NCI-H774 (cell line): ENCODE measurements at places on chromosomes 5 and 9.

DNA sequence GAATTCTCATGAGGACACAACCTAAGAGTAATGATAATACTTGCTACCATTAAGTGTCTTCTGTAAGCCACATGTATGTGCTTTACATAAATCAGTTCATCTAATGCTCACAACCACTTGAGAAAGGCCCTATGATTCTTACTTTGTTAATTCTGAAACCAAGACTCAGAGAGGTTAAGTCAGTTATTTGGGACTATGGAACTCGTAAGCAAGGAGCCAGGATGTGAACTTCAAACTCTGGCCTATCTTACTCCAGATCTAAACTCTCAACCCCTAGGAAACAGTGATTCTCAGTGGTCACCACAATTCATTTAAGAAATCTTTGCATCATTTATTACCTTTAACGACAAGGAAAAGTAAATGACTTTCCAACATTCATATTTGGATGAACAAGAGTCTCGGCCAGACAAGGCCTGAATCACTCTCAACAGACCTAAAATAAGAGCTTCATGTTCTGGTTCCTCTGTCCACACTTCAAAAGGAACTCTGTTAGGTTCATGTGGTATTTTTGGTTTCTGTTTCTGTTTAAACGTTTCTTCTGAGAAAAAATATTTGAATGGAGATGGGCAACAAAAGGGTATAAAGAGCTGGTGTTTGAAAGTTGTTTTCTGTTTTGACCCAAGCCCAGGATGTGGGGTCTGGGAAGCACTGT, 104.8 kb downstream of the LPAR1 start:
- no peak for DNase-seq

GRCh38 chr5:158127536-158127935, 268.6 kb upstream of the CLINT1 start:
- DNase-seq: no peak

GRCh38 chr5:122871661-122872060, 26.2 kb downstream of the SNX24 start:
- no peak for DNase-seq

GRCh38 chr9:78927099-78927940, 630.4 kb downstream of the PSAT1 start:
- no peak for DNase-seq

DNA sequence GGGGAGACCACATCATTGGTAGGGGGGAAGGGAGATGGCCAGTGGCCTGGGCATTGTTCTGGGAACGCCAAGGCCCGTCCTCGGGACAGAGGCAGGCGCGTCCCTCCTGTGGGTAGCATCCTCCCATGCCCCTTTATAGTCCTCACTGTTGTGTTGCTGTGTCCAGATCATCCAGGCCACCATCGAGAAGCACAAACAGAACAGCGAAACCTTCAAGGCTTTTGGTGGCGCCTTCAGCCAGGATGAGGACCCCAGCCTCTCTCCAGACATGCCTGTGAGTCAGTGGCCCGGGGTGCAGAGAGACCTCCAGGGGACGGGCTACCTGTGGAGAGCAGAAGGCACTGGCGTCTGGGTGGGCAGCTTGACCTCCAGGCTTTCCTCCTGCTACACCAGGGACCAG, 38.4 kb upstream of the SUSD3 start:
- DNase-seq: no peak

DNA sequence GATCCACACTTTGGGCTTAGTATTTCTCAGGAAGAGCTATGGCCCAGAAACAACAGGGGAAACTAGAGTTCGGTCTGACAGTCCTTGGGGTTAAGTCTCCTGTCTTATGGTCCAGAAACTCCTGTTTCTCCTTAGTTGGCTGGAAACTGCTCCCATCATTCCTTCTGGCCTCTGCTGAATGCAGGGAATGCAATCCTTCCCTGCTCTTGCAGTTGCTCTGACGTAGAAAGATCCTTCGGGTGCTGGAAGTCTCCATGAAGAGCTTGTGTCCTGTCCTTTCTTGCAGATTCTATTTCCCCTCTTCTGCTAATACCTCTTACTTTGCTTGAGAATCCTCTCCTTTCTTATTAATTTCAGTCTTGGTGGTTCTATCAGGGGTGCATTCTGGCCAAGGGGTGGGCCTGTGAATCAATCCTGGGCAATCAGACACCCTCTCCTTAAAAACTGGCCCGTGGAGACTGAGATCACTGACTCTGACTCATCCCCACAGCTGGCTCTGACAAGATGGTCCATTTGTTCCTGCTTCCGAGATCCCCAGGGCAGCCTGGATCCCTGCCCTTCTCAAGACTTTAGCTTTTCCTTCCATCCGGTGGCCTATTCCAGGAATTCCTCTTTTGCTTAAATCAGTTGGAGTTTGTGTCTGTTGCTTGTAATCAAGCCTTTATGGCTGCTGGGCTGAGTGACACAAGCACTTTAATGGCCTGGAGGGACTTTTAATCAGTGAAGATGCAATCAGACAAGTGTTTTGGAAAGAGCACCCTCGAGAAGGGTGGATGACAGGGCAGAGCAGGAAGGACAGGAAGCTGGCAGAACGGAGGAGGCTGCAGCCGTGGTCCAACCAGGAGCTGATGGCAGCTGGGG, 23.7 kb downstream of the PTGS1 start:
- DNase-seq: no peak

DNA sequence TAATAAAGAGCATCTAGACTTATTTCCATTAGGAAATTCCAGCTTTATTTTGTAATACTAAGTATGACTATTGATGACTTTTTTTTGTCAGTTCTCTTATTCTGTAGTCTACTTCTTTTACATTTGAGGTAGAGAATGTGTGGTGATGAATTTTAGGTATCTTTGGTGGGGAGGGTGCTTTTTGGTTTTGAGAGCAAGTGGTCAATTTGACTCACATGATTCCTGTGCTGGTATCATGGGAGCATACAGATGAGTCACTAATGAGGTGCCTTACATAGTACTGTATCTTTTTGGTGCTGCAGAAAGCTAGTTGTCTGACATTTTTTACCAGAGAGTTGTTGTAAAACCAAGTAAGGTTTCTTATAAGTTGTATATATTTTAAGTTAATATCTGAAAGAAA, 35.3 kb downstream of the ERBIN start:
- no peak for DNase-seq

DNA sequence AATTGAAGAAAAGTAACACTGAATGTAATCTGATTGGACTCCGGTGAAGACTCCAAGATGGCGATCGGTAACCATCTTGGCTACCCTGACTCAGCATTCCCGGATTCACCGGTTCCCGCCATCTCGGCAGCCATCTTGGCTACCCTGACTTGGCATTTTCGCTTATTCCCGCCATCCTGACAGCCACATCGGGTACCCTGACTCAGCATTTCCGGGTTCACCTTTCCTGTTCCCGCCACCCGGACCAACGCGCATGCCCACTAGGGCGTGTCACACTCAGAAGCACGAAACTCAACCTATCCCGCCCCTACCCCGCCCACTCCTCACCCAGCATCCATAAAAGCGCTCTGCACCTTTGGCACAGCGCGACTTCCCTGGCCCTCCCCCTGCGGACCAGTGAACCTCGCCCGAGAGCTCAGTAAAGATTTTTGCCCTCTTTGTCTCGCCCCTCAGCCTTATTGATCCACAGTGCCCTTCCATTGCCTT, 17.2 kb downstream of the SPTLC1 start:
- no peak for DNase-seq

GRCh38 chr5:574906-575305, 37.2 kb upstream of the CEP72 start:
- no peak for DNase-seq

GRCh38 chr5:35884773-35885172, 28.1 kb downstream of the IL7R start:
- no peak for DNase-seq

DNA sequence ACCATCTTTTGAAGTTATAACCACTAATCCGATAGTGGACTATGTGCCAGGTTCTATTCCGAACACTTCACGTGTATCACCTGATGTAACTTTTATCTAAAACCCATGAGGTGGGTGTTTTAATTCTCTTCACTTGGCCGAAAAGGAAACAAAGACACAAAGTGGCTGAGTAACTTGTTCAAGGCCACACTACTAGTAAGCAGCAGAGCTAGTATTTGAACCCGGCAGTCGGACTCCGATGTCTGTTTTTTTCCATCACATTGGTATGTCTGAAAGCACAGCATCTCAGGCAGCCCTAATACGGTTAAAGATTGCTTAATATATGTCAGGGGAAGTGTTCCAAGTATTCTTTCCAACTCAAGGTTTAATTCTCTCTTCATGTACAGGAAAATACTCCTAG, 16.2 kb downstream of the FAM169A start:
- DNase-seq: no peak

DNA sequence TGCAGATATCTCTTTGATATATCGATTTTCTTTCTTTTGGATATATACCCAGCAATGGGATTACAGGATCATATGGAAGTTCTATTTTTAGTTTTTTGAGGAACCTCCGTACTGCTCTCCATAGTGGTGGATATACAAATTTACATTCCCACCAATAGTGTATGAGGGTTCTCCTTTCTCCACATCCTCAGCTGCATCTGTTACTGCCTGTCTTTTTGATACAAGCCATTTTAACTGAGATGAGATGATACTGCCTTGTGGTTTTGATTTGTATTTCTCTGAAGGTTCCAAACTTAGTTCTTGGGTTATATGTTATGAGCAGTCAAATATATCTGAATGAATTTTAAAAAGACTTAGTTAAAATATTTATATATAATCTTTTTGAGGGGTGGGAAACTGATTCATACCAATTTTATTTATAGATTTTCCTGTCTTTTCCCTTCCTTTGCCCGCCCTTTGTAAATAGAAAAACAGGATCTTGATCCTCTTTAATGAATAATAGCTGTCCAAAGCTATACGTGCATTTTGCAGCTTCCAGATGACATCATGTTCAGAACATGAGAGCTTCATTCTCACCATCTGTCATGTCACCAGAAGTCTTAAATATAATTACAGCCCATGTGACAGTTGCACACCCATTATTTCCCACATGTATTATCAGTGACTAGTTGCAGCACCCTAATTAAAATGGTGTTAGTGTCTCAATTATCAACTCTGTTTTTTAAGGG, 6.2 kb upstream of the ARHGEF28 start:
- DNase-seq: no peak

DNA sequence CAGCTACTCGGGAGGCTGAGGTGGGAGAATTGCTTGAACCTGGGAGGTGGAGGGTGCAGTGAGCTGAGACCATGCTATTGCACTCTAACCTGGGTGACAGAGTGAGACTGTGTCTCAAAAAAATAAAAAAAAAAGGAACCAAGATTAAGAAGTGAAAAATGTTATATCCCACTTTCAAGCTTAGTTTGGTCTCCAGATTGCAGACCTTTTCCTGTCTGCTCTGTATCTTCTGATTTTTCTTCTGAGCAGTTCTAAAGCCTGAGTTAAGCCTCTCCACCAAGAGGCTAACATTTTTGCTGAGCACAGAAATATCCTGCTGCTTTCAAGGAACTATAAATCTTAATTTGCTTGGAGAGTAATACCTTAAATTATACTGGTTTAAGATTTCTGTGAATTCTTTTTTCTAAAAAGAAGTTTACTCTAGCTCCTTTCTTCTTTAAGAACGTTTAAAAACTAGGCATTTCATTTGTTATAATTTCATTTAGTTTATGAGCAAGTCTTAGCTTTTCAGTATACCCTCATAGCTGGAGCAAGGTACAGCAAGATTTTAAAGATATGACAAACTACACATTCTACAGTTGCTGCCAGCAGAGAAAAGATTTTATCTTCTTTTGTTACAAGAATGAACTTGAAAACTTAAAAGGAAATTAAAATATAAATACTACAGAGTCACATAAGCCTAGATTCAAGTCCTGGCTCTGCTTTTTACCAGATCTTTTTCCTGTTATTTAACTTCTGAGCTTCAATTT, 55.0 kb downstream of the GARNL3 start:
- no peak for DNase-seq

- DNase-seq: no peak
Measured at GRCh38 chr5:114782869-114783268, 386.8 kb downstream of the TRIM36 start.

DNA sequence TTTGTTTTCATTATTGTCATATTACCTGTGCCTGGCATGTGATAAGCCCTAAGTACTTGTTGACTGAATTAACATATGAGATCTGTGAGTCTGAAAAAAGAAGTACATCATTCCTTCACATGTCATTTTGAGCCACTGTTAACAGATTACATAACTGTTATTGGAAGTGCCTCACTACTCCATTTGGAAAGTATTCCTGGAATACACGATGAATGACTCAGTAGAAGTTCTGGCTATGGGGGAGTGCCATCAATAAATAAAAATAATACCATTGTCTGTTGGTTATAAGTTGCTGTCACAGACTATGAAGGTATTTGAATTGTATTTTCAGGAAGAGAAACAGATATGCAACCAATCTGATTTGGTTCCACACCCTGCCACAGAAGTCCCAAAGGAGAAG, 12.9 kb downstream of the NIPSNAP3B start:
- DNase-seq: no peak

- DNase-seq: no peak
Measured at GRCh38 chr5:37565062-37565670, 186.0 kb downstream of the WDR70 start.

- DNase-seq: no peak
Measured at GRCh38 chr5:171813813-171814490, 28.3 kb downstream of the SMIM23 start.

- DNase-seq: no peak
Measured at GRCh38 chr9:922171-922570, 54.3 kb upstream of the DMRT3 start.

GRCh38 chr5:139178935-139179334, 19.2 kb downstream of the SIL1 start:
- DNase-seq: no peak

DNA sequence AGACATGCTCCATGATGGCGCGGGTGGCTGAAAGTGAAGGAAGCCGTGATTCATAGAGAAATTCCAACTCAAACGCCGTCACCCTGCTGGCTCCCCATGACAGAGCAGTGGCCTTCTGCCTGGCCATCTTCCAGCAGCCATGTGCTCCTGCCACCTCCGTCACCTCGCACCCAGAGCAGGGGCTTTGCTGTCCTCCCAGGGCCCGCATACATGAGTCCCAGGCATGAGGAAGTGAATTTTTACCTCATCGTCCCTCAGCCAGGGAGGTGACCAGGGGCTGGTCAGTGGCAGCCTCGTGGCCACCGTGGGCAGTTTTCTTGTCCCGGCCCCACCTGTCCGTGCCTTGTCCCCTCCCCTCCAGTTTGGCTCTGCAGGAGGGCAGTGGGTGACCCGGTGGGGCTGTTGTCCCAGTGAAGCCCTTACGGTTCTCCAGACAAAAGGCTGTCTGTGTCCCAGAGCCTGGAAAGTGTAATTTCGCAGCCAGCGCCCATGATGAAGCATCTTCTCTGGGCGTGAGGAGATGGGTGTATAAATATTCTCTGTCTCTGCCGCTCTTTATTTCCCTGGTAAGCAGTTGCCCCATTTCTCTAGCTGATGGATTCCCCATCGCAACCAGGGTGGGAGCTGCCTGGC, 124.0 kb upstream of the LMX1B start:
- no peak for DNase-seq

- DNase-seq: no peak
Measured at GRCh38 chr5:2206293-2207108, 323.8 kb upstream of the IRX4 start.

DNA sequence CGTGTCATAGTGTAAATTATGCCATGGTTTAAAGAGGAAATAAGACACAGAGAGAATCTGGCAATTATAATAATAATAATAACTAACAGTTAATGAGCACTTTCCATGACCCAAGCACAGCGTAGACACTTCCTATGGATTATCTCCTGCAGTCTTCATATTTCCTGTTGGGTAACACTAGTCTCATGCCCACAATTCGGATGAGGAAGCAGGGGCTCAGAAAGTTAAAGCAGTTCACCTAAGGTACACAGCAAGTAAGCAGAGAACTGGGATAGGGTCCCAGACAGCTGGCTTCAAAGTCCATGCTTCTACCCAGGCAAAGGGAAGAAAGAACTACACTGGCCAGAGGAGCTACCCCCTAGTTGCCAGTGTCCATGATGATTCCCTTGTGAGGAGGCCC, 27.9 kb upstream of the TGFBI start:
- no peak for DNase-seq

GRCh38 chr5:149639737-149640136, 58.4 kb downstream of the ARHGEF37 start:
- no peak for DNase-seq
